ENCODE measurements at places on chromosomes 4 and X. TPM values are rescaled to one million over a fixed set of nuclear protein-coding genes. Genes with fewer than 3 reads are reported as not detected.

Gene AMBN
- not detected for total RNA-seq

Gene PPEF2
- total RNA-seq = not detected

Gene BEX5
- total RNA-seq = 1.3 TPM

Gene NPNT
- 3.8 TPM for total RNA-seq

Gene UGT2A1
- 1.4 TPM for total RNA-seq

Gene ADAMTS3
- total RNA-seq = 0.91 TPM

Gene ZDHHC15
- 0.69 TPM for total RNA-seq

Gene SMR3B
- not detected for total RNA-seq

Gene C4orf51
- total RNA-seq = not detected

Gene IL9R
- 0.26 TPM for total RNA-seq

Gene RHOXF2
- not detected for total RNA-seq

Gene AKAP14
- total RNA-seq = not detected

Gene SMIM10
- not detected for total RNA-seq

Gene POU3F4
- total RNA-seq = not detected

Gene TMSB15B
- total RNA-seq = 2.9 TPM

Gene PPP1R2C
- total RNA-seq = not detected

Gene MAMLD1
- total RNA-seq = 3.2 TPM

Gene PRDM5
- total RNA-seq = 1.2 TPM

Gene CCNA2
- 3.1 TPM for total RNA-seq

Gene SMIM10L2A
- 1.8 TPM for total RNA-seq

Gene FAM241A
- total RNA-seq = 4.3 TPM

Gene KCNE5
- not detected for total RNA-seq

Gene TLR3
- total RNA-seq = 6.2 TPM

Gene RNF212
- 2.9 TPM for total RNA-seq

Gene CXCL13
- not detected for total RNA-seq

Gene CT47B1
- not detected for total RNA-seq

Gene VCX2
- not detected for total RNA-seq

Gene ALG13
- 42.2 TPM for total RNA-seq

Gene MFAP3L
- total RNA-seq = 95.6 TPM

Gene TASL
- total RNA-seq = 0.34 TPM

Gene CFP
- total RNA-seq = 5.0 TPM

Gene YIPF7
- total RNA-seq = not detected

Gene IRS4
- 0.07 TPM for total RNA-seq

Gene MGAT4D
- not detected for total RNA-seq

Gene PPP1R3F
- 10.9 TPM for total RNA-seq

Gene TCEAL1
- total RNA-seq = 27.3 TPM

Gene TLR6
- total RNA-seq = 2.1 TPM

Gene DCLK2
- total RNA-seq = 0.59 TPM

Gene ABLIM2
- total RNA-seq = 10.6 TPM

Gene ZCCHC18
- 0.16 TPM for total RNA-seq

Gene SOWAHB
- 3.3 TPM for total RNA-seq

Gene UBL4A
- total RNA-seq = 49.7 TPM

Gene DHX15
- 125 TPM for total RNA-seq

Gene FABP2
- not detected for total RNA-seq

Data from lower leg skin (tissue), 4 donors.